ENCODE measurements at places on chromosomes 5 and 9.
A peak's percentile ranks its signal among the peaks of the same experiment; 100 is the strongest.

- no peak for DNase-seq
Measured at GRCh38 chr5:5886812-5887486, 464.5 kb downstream of the ICE1 start.

DNA sequence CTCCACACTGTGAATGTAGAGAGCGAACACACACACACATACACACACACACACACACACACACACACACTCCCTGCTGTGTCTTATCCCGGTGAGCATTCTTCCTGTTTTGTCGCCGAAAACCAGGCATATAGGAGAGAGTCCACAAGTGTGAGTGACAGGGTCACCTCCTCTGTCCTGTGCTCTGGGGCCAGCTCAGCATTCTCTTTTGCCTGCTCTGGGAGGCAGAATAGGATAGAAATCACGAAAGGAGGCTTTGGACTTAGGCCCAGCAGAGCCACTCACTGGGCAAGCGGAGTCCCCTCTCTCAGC, 3.0 kb downstream of the LAMC3 start:
- no peak for DNase-seq

- no peak for DNase-seq
Measured at GRCh38 chr9:70133253-70134208, 89.9 kb downstream of the MAMDC2 start.

DNA sequence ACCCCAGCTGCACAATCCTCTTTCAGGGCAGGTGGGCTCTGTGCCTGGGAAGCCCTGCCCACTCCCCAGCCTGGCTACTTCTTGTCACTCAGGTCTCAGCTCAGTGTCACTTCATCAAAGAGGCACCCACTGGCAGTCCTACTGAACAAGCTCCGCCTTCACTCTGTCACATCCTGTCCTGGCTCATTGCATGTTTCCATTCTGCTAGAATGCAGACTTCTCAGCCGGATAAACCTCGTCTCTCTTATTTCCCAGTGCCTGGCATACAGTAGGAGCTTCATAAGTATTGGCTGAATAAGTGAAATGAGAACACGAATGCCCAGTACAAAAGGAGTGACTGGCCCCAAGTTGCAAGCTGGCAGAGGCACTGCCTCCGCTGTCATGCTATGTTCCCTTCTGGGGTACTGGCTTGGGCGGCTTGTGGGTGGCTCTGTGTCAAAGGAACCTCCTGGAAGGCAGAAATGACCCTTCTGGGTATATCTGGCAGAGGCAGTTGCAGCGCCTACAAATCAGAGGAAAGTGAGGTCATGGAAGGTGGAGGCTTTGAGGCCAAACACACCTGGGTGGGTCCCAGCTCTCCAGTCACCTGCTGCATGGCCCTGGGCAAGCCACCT, 98.3 kb upstream of the PHYKPL start:
- DNase-seq, result no peak

DNA sequence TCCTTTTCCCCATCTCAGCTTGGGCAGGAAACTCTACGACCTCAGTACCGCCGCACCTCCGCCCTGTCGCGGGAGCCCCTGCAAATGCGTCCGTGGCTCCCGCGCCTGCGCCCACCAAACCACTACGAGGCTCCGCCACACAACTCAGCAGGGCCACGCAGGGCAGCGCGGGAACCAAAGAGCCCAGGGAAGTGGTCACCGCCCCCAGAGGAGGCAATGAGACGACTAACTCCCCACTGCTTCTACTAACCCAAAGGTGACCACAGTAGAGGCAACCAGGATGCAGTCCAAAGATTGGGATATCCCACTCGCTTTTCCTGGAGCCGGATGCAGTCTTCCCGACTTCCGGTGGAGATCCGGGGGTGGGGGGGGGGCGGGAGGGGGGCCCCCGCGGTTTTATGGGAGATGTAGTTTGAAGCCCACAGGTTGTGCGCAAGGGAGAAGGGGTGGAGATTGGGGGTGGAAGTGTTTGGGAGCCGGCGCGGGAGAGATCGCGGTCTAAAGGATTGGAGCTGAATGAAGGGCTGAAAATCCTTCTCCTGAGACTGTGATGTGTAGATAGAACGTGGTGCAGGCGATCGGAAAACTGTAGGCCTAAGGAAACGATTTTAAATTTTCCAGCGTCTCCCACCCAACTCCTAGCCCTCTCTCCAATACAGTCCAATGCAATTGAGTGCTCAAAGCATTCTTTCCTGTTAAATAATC, at the start of gene NUDT12:
NUDT12 (minus strand) TSS at position 337 of the 705 bp plus-strand sequence. CDS start 2,541 bp downstream, outside the sequence.
- no peak for DNase-seq

DNA sequence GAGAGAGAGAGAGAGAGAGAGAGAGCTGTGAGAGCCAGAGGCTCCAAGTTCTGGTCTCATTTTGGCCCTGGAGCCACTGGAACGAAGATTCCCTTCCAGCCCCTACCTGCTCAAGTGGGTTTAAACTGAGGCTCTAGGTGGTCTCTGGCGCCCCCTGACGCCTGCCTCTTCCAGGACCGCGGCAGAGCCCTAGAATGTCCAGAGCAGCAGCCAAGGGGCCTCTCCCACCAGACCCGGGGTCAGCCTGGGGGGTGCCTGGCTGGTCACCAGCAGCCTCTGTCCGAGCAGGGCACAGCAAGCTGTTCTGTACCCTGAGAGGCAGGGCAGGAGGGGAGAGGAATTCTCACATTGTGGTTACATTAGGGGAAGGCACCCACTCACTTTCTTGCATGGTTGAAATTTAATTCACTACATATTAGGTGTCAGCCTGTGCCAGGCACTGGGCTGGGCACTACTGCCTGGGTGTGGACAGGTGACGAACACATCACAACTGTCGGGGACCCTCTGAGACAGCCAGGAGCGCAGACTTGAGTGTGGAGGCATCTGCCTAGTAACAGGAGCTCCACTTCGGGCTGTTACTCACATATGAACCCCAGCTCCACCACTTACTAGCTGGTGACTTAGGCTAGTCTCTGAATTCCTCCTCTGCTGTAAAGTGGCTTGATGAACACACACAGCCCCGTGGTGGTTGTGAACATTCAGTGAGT, 44.5 kb downstream of the AMBP start:
- DNase-seq, result no peak

DNA sequence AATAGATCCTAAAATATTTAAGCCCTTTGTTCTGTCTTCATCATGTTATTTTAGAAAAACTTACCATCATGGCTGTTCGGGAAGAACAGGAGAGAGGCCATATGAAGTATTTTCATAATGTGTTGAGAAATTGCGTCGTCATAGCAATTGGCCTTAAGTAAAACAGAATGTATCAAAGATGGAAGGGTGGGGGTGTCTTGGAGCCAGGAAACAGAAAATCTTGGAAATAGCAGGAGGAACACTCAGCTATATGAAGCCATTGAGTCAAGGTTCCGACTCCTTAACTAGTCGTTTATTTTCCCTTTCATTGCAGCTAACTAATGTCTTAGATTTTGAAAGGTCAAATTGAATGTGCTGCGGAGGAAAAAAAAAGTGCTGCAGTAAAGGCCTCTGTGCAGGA, 1.3 kb downstream of the SPTAN1 start:
- no peak for DNase-seq

GRCh38 chr5:158999339-158999738, 100.4 kb downstream of the EBF1 start:
- no peak for DNase-seq

DNA sequence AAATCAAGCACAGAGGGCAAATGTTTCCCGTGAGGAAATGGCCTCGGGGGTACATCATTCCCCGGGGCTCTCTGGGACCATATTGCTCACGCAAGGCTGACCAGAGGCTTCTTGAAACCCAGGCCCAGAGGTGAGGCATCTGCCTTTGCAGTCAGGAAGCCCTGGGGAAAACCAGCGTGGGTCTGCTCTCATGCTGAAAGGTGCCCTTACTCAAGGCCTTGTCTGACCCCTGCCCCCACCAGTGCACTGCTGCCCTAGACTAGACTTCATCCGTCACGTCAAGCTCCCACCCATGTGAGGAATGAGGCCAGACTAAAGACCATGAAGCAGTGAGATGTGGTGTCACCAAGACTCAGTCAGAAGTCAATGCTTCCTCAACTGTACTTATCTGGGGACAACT, 66.1 kb downstream of the PAX5 start:
- no peak for DNase-seq

GRCh38 chr9:131387394-131387793, 6.5 kb upstream of the PRRC2B start:
- no peak for DNase-seq

- DNase-seq, result no peak
Measured at GRCh38 chr5:52956014-52956413, 33.1 kb upstream of the ITGA2 start.

GRCh38 chr5:65172486-65173129, 309.1 kb downstream of the ADAMTS6 start:
- DNase-seq, result no peak

- no peak for DNase-seq
Measured at GRCh38 chr5:27392716-27393115, 354.3 kb upstream of the CDH9 start.

GRCh38 chr9:16266648-16267276, 603.7 kb downstream of the BNC2 start:
- no peak for DNase-seq

GRCh38 chr5:35963381-35963843, 25.0 kb upstream of the CAPSL start:
- no peak for DNase-seq

- no peak for DNase-seq
Measured at GRCh38 chr5:173714551-173715428, 98.3 kb upstream of the BOD1 start.

GRCh38 chr9:68704814-68705530, at the start of gene PIP5K1B:
Gene PIP5K1B (plus strand): TSS chr9:68705240. CDS start chr9:68822615, 117,375 bp downstream.
- peak; percentile 65 for DNase-seq

DNA sequence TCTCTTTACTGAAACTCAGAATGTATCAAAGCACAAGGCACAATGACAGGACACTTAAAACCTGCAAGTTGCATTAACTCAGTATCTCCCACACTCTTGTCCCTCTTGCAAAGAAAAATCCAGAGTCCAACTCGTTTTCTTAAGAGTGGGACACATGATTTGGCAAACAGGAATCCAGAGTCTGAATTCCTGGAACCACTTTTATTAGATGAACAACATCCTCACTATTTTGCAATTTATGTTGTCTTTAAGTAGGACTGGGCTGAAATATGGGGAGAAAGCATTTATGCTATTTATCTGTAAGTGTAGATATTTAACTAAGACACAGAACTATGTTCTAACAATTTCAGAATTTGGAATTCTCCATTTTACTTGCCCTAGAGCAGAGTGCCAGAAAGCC, 69.1 kb downstream of the ABCA1 start:
- DNase-seq, result no peak

- DNase-seq, result no peak
Measured at GRCh38 chr9:70003901-70004714, 39.5 kb upstream of the MAMDC2 start.

- DNase-seq, result no peak
Measured at GRCh38 chr5:161190778-161191177, 338.8 kb upstream of the ATP10B start.

DNA sequence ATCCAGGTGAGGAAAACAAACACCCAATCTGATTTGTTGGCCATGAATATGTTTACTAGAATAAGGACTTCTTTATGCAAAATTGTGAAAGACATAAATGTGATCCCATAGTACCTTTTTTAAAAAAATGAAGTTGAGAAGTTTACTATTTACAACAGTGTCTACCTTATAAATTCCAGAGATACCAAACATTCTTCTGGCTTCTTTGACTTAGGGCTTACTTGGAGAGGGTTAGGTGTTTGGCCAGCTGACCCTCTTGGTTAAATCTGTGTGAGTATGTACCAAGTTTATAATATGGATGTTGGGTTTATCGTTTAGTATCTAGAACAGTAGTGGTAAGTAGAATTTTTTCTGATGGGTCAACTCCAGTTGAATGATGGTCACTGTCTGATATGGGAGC, 212.3 kb downstream of the DOCK8 start:
- DNase-seq, result no peak

- no peak for DNase-seq
Measured at GRCh38 chr9:112535811-112536210, 49.2 kb downstream of the KIAA1958 start.

DNA sequence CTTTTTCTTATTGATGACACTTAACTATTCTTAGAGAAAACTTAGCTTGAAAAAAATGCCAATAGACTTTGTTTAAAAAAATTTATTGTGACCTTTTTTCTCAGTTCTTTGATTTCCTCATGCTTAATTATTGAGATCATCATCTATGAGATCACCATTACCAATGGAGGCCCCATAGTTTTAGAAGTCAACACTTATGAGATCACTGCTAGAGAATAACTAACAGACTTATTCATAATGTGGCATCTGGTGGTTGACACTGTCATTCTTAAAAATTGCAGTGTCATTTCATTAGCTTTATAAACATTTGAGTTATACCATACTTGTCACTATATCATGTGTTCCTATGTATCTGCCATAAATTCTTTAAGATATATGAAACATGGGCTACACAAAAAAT, 14.9 kb upstream of the FEM1C start:
- no peak for DNase-seq

DNA sequence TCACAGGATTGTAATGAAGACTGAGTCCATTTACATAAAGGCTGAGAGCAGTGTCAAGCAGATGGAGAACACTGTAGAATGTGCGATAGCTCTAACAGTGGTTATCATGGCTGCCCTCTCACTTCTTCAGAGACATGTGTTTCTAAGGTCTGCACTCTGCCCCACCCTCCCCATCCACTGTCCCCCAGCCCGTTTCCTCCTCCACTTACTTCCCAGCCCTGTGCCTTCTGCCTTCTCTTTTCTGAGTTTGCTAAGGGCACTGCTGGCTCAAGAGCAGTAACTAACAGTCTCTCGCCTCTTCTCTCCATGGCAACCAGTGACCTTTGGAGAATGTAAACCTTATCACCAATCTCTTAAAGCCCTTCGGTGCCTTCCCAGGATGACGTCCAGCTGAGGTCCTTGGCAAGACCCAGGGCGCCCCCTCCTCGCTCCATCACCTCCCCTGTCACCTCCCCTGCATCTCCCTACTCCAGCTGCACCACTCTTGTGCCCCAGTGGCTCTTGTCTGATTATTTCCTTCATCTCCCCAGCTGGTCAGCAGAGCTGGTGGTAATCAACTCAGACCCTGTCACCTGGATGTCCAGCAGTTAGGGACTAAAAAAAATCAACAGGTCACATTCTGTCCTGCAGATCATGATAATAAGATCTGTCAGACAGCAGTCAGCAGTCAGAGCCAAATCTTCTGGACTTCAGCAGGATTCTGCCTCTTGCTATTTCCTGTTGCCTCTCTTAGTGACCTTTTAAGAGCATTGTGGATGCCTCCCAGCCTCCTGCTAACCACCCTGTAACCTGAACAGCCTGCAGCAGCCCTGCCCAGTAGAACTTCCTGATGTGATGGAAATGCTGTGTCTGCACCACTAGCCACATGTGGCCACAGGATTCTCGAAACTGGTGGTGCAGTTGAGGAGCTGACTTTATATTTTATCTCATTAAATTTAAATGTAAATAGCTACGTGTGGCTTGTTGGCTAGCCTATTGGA, 9.0 kb downstream of the FXN start:
- no peak for DNase-seq

Measured in NCI-H1048 (cell line).